ENCODE measurements at places on chromosomes 2 and 18. TPM values are rescaled to one million over a fixed set of nuclear protein-coding genes. Genes with fewer than 3 reads are reported as not detected.

DNA sequence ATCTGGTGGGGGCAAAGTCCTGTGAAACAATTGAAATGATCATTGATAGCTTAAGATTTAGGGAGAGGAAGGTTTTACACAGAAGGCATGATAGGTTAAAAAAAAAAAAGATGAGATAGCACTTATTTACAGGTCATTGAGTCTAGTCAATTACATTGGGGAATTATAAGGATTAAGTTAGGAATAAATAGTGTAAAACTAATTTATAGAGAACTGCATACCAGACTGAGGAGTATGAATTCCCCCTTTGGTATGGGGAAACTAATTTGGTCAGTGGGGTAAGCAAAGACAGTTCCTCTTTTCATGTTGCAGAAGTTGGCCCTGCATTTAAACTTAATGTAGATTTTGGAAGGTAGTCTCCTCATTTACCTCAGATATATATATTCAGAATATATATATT is 10.8 kb downstream of the GLS start:
- DNase-seq: no peak

GRCh38 chr2:208147759-208148158 is 1.8 kb upstream of the CRYGB start:
- no peak for DNase-seq

DNA sequence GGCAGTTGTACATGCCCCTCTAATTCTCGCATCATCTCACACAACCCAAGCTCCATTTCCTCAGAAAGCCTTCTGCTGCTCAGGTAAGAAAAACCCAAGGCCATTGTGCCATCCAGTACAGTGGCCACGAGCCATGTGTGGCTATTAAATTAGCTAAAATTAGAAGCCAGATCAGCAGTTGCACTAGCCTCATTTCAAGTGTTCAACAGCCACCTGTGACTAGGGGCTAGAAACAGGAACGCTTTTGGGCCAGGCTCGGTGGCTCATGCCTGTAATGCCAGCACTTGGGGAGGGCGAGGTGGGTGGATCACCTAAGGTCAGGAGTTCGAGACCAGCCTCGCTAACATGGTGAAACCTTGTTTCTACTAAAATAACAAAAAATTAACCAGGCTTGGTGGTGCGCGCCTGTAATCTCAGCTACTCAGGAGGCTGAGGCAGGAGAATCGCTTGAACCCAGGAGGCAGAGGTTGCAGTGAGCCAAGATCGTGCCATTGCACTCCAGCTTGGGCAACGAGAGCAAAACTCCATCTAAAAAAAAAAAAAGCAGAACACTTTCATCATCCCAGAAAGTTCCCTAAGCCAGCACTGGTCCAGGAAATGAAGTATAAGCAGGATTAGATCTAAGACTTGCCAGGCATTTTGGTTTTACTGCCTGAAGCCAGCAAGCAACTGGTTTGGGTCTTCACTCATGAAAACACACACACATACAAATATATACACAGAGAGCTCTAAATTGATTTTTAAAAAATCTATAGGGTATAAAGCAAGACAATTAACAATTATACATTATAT is 35.7 kb downstream of the ATP8B1 start:
- no peak for DNase-seq

DNA sequence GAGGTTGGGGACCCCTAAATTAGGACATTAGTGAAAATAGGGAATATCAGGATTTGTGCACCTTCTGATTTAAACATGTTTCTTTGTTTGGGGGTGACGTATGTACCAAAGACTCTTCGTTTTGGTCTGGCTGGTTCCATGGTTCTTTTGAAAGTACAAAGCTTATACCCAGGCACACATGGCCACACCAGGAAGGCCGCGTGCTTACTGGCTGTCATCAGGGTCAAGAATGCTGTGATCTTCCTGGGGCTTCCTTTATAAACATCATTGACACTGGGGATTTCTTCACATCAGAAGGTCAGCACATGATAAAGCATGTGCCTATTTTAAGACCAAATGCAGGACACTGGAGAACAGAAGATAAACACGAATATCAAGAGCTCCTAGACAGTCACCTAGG is 230.6 kb upstream of the ID2 start:
- DNase-seq: no peak

DNA sequence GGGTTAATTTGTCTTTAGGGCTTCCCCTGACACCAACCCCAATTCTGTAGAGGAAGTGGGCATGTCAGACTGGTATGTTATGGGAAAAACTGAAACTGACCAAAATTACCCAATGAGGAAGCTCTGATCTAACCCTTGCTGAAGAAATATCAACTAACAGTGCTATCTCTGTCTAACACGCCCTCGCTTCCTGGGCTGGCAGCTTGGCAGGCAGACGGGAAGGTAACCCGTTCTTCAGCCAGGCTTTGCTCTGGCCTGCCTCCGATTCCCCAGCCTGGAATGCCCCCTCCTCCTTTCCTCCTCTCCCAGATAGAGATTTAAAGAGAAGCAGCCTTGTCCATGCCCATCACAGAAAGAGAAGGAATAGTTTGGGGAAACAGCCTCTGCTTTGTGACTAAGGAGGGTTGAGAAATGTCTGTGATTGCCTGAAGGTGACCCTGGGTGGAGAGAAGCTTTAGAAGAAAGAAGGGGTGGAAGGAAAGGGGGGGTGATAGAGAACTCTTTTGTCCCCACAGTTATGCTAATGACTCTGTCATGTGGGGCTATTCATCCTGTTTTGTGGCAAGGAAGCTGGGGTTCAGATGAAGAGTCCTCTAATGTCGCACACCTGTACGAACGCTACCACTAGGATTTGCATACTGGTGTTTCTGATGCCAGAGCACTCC is 15.4 kb downstream of the HK2 start:
- DNase-seq: no peak

GAREM1 gene
- 3.9 TPM for polyA plus RNA-seq

ZNF396 gene
- polyA plus RNA-seq: 0.44 TPM

LOXHD1 gene
- polyA plus RNA-seq: 0.03 TPM
